CD4-positive, CD25-positive, alpha-beta regulatory T cell (primary cell): ENCODE measurements at places on chromosomes 1 and 21.

GRCh38 chr1:159921251-159921650, 4.1 kb downstream of the TAGLN2 start:
- H3K27ac ChIP-seq, result peak overlapping the region; percentile 98
- peak overlapping the region; percentile 94 for H3K4me3 ChIP-seq
- H3K4me1 ChIP-seq, result peaks cover 47% of the 10 kb centered on the region

DNA sequence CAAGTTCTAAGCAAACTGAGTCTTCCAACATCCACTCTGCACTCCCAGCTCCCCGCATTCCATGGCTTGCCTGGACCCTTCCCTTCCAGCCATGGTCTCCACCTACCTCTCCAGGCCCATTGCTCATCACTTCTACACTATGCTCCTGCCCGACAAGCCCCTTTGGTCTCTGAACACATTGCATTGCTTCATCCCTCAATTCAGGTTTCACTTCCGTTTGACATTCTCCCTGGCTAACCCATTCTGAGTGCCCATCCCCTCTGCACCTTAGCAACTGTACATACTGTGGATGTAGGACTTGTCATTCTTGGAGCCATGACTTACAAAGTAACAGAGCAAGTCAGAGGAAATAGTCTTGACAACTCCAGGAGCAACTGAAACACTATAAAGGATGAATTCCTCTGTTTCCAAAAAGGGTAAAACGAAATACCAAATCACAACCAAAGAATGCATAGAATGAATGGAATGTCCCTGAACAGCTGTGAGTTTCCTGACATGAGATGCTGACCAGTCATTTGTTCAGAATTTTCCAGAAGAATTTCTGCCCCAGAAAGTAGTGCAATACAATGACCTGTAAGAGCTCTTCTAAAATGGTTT, 66.7 kb downstream of the KCNJ6 start:
- H3K27ac ChIP-seq, result no peak overlapping the region
- H3K27me3 ChIP-seq, result peaks cover 7% of the 10 kb centered on the region
- no peak overlapping the region for H3K4me3 ChIP-seq
- no peaks in the 10 kb centered on the region for H3K36me3 ChIP-seq
- DNase-seq, result no peak

DNA sequence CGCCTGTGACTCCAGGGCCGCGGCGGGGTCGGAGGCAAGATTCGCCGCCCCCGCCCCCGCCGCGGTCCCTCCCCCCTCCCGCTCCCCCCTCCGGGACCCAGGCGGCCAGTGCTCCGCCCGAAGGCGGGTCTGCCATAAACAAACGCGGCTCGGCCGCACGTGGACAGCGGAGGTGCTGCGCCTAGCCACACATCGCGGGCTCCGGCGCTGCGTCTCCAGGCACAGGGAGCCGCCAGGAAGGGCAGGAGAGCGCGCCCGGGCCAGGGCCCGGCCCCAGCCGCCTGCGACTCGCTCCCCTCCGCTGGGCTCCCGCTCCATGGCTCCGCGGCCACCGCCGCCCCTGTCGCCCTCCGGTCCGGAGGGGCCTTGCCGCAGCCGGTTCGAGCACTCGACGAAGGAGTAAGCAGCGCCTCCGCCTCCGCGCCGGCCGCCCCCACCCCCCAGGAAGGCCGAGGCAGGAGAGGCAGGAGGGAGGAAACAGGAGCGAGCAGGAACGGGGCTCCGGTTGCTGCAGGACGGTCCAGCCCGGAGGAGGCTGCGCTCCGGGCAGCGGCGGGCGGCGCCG, at the start of gene SIM2:
TSS of gene SIM2 (plus strand) at position 135 of the 565 bp plus-strand sequence. CDS start 632 bp downstream, outside the sequence.
- peaks cover 37% of the 10 kb centered on the region for H3K27me3 ChIP-seq
- no peak for DNase-seq

DNA sequence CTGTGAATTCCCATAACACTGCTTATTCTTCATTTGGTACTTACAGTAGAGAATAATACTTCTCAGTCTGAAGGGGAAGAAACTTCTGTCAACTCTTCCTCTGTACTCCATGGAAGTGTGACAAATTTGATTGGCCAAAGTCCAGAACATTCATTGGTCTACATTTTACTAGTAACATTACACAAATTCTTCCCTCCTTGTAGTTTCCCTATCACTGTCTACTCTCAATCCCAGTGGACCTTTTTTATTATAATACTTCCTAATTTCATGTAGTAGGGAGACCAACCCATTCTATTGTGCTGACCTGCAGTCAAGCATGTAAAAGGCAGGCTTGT, 74.7 kb downstream of the ALG6 start:
- H3K4me3 ChIP-seq, result no peak overlapping the region
- H3K36me3 ChIP-seq, result peaks cover 8% of the 10 kb centered on the region
- no peaks in the 10 kb centered on the region for H3K27me3 ChIP-seq
- no peak overlapping the region for H3K27ac ChIP-seq
- no peak for DNase-seq

DNA sequence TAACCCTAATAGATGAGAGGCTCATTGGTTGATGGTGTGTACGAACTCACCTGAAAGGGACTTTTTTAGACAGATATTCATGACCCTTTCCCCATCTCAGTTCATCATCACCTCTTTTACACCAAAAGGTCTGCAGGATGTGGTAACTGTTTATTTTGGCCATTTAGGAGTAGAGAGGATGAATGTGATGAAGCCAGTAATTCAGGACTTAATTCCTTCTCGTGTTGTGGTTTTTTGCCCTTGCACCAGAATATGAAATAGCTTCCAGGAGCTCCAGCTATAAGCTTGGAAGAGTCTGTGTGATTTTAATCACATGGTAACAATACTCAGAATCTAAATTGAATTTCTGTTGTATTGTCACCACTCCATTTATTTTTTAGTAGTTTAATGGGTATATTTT, 189.4 kb upstream of the KCTD3 start:
- H3K4me1 ChIP-seq, result no peaks in the 10 kb centered on the region
- H3K4me3 ChIP-seq, result no peak overlapping the region
- no peaks in the 10 kb centered on the region for H3K36me3 ChIP-seq
- DNase-seq, result no peak
- H3K27me3 ChIP-seq, result no peaks in the 10 kb centered on the region

DNA sequence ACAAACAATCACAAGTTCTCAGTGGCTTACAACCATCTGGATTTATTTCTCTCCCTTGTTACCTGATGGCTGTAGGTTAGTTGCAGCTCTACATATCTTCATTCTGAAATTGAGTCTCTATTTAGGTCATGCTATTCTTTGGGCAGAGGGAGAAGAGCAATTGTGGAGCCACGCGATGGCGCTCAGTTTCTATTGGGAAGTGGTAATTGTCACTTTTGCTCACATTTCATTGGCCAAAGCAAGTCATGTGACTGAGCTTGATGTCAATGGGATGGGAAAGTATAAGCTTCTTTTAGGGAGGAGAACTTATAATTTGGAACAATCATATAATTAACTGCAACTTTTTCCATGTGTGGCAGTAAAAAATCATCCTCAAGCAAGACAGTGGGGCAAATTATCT, 166.5 kb downstream of the LMO4 start:
- no peak overlapping the region for H3K4me3 ChIP-seq
- no peaks in the 10 kb centered on the region for H3K27me3 ChIP-seq
- H3K4me1 ChIP-seq, result no peaks in the 10 kb centered on the region

DNA sequence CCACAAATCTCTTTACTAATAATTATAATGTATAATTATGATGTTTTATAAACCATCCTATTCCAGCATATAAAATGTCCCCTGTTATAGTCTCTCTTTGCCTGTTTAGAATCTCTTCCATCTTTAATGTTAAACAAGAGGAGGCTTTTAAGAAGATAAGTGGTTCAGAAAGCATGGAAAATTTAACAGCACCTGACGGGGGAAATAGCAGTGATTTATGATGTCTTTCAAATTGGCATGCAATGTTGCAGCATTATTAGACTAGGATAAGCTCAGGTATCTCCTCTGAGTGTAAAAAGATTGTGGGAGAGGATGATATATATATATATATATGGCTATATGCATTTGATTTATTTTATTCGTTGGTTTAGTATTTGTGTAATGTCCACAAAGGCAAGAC, 24.4 kb downstream of the GIPC2 start:
- no peaks in the 10 kb centered on the region for H3K36me3 ChIP-seq
- no peak overlapping the region for H3K27ac ChIP-seq
- no peak overlapping the region for H3K4me3 ChIP-seq
- H3K4me1 ChIP-seq, result no peaks in the 10 kb centered on the region
- no peak for DNase-seq

DNA sequence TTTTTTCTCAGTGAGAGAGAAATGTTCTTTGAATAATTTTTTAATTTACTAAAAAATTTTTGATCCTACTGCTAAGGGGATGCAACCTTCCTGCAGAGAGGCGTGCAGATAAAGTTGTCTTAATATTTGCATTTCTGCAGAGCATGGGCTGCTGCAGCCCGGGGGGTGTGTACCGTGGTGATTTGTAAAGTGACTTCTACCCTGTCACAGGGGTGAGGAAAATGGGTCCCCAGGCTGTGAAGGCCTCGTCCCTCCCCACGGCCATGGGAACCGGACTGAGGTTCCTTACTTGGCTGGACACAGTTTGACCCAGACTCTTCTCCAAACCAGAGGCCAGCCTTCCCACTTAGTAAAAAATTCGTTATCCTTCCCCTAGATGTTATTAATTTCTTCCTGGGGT, 9.5 kb upstream of the C1orf174 start:
- H3K4me3 ChIP-seq, result no peak overlapping the region
- H3K4me1 ChIP-seq, result peaks cover 7% of the 10 kb centered on the region
- H3K27me3 ChIP-seq, result no peaks in the 10 kb centered on the region

DNA sequence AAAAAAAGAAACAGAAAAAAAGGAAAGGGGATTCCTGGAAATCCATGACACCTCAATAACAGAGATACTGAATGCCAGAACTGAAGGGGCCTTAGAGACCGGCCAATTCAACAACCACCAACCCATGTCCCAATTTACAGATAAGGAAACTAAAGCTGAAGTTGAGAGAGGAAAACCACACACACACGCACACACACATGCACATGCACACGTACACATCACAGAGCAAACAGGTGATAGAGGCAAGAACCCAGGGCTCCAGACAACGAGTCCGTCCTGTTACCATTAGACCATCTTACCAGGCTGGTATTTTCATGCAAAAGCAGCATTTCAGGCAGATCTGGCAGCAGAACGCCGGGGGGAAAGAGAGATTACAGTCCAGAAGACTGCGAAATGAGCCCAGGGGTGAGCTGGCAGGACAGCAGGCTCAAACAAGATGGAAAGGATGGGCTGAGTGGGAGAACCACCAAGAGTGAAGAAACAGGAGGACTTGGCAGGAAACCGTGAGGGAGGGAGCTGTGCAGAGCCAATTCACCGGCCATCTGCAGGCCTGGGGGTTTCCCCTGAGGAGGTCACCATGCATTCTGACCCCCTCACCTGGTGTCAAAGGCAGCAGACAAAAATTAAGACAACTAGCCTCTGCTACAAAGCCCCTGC, 43.5 kb downstream of the PAFAH2 start:
- H3K27ac ChIP-seq, result no peak overlapping the region
- H3K27me3 ChIP-seq, result no peaks in the 10 kb centered on the region
- H3K4me1 ChIP-seq, result no peaks in the 10 kb centered on the region
- DNase-seq, result no peak
- H3K4me3 ChIP-seq, result no peak overlapping the region

- no peaks in the 10 kb centered on the region for H3K36me3 ChIP-seq
- no peak overlapping the region for H3K27ac ChIP-seq
- no peak overlapping the region for H3K4me3 ChIP-seq
- peaks cover 3% of the 10 kb centered on the region for H3K27me3 ChIP-seq
These were observed 438.5 kb downstream of the MATN1 start for GRCh38 chr1:30284728-30285475.
